ENCODE measurements at places on chromosomes 3 and 15.

DNA sequence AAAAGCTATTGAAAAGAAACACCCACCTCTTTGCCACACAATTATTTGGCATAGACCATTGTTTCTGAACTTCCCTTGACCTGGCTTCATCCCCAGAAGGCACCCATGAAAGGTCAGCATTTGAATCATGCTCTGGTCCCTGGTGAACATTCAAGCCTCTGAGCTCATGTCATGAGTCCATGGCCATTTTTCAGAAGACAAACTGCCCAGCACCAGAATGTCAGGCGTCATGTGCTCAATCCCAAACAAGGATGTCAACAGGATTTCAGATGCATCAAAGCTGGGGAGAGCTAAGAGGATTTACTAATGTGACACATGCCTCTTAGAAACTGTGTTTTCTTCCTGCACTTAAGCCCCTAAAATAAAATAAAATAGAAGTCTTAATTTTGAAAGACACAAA is 41.3 kb downstream of the TMED3 start:
- DNase-seq = no peak

GRCh38 chr3:22088204-22088603 is 337.2 kb upstream of the ZNF385D start:
- DNase-seq = no peak

GRCh38 chr3:44991326-44991725 is 15.3 kb downstream of the EXOSC7 start:
- no peak for DNase-seq

GRCh38 chr3:179973931-179974361 is 62.8 kb downstream of the PEX5L start:
- no peak for DNase-seq

Data from NCI-H1105 (cell line).